Kasumi-1 (cell line): ENCODE measurements at places on chromosomes 6 and 20.

- DNase-seq: no peak
Observed at GRCh38 chr6:10886691-10887502, at the start of gene SYCP2L. Gene SYCP2L, plus strand, starts transcription at chr6:10887052. Its CDS starts 75 bp downstream, at chr6:10887127.

DNA sequence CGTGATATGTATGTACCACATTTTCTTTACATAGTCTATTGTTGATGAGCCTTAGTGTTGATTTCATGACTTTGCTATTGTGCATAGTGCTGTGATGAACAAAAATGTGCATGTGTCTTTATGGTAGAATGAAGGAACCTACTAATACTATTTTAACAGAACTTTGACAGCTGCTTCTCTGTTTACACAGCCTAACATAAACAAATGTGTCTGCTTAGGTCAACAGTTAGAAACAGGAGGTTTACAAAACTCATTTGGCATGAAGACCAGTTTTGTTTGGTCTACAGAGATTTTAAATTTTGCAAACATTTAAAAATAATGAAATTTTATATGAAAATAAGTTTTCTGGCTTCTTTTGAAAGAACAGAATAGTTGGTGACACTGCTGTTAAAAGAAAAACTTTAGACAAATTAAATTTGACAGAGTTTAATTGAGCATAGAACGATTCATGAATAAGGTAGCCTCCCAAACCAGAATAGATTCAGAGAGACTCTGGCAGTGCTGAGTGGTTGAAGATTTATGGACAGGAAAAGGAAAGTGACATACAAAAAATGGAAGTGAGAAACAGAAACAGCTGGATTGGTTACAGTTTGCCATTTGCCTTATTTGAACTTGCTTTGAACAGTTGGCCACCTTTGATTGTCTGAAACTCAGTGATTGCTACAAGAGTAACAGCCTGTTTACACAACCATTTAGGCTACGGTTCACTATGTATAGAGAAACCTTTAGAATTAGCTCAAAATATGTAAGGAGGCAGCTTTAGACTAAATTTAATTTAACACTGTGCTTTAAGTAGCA is 715.8 kb upstream of the HS3ST5 start:
- no peak for DNase-seq

- no peak for DNase-seq
Observed at GRCh38 chr6:37689381-37689780, 8.3 kb downstream of the MDGA1 start.

GRCh38 chr20:23918101-23918862 is 38.7 kb upstream of the CST5 start:
- no peak for DNase-seq

GRCh38 chr6:13709689-13710551 is 1.7 kb downstream of the RANBP9 start:
- DNase-seq: peak; percentile 50

DNA sequence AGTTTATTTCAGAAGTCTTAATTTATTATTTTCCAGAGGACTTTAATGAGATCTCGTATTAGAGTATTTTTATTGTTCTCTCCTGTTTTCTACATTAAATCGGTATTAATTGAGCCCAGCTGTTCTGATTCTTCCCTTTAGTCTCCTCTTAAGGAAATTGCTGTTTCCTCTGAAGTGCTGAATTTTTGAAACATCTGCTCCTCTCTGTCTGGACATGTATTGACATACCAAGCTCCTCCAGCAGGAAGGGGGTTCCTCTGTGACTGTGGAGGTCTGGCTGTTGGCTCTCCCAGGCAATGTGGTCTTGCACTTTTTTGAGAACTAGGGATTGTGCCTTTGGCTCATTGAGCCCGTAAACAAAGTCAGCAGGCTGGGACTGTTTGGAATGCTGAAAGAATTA is 74.9 kb downstream of the MAP3K4 start:
- DNase-seq: peak; percentile 24

GRCh38 chr6:18053555-18054445 is 66.4 kb upstream of the KIF13A start:
- no peak for DNase-seq

DNA sequence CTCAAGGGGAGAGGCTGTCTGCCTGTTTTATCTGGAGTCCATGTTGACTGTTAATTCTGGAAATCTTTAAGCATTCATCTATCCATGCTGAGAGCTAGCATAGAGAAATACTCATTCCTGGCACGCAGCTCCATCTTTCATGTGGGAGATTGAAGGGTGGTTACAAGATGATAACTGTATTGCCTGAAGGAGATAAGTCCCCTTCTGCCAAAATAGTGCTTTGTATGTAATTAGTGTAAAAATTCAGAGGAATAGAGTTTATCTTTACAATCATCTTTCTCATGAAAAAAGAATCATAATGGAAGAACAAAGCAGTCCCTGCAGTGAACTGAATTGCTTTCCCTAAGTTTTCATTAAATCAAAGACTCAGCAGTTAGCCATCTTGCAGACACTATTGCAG is 256.5 kb downstream of the SLC35F1 start:
- DNase-seq: no peak

GRCh38 chr6:44065443-44066140 is 61.7 kb downstream of the MRPL14 start:
- no peak for DNase-seq

GRCh38 chr6:88975369-88975768 is 12.0 kb upstream of the RNGTT start:
- DNase-seq: no peak

- DNase-seq: no peak
Observed at GRCh38 chr20:49775229-49775693, 37.4 kb upstream of the SLC9A8 start.

DNA sequence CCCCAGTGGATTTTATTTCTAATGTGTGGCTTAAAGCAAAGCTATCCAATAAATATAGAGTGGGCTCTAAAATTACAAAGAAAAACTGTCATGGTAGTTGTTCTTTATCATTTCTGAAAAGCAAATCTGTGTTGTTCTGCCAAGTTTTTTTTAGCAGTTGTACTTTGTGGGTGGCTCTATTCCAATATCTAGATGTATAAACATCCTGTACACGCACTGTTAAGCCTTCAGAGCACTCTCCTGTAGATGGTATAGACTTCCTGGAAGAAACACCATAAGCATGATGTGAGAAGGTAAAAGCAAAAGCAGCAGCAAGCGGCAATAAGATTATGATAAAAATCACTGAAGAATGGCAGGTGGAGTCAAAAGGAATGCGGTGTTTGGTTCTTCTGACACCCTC is 21.5 kb upstream of the TMEM30A start:
- DNase-seq: no peak

- DNase-seq: peak; percentile 53
Observed at GRCh38 chr6:142692942-142693341, 252.0 kb downstream of the HIVEP2 start.

GRCh38 chr6:11021714-11022113 is 22.4 kb downstream of the ELOVL2 start:
- DNase-seq: no peak

- no peak for DNase-seq
Observed at GRCh38 chr6:27512525-27512924, 39.6 kb upstream of the ZNF184 start.

DNA sequence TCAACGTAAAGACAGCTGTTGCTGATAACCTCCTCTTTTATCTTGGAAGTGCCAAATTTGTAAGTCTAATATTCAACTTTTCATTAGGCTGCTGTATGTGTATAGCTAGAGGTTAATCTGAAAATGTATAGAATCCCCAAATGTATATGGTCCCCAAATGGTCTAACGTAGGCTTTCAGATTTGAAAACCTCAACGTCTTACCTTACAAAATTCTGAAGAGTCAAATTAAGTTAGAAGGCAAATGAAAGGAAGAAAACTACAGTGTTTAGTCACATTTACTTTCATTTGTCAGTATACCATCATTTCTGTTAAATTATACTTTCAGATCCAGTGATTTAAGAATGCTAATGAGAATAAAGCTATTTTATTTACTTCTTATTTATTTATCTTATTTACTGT is 256.9 kb downstream of the ARHGAP18 start:
- DNase-seq: no peak

DNA sequence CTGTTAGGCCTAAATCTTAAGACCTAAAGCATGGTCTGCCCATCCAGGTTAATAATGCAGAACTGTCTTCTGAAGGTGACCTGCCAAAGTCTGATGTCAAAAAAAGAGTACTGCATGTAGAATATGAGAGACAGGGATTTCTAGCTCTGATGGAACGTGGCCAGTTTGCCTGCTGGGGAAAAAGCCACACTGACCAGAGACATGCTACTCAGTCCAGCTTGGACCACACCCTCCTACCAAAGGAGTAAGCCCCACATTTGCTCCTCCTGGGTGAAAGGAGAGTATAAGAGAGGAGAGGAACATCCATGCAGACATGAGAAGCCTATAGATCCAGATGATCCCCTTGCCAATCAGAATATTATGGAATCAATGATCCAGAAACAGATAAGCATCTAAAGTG is 229.9 kb upstream of the RUNX2 start:
- DNase-seq: no peak

DNA sequence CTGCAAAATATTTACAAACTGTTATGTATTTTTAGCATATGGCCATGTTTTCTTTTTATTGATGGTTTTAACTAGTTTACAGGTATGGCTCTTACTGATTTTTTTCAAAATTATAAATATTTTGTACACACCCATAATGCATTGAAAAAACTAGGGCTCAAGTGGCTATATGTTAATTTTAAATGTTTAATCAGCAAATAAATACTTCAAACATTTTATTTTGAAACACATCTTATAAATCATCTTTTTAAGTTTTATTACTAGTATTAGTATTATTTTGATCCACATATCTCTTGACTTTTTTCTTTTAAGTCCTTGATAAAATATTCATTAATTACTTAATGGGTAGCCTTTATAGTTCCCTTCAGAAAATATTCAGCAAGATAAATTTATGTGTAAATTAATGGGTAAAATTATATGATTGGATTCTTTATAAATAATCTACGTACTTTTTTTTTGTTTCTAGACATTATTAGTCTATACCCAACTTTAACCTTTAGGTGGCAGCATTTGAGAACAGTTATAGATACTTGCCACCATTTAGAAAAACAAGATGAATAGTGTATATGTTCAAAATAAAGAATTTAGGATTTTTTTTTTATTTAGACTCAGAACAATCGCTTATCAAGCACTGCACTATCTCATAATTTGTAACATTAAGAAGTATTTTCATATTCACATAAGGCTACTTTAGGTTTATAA is 241.9 kb downstream of the ADGRB3 start:
- DNase-seq: peak; percentile 70

DNA sequence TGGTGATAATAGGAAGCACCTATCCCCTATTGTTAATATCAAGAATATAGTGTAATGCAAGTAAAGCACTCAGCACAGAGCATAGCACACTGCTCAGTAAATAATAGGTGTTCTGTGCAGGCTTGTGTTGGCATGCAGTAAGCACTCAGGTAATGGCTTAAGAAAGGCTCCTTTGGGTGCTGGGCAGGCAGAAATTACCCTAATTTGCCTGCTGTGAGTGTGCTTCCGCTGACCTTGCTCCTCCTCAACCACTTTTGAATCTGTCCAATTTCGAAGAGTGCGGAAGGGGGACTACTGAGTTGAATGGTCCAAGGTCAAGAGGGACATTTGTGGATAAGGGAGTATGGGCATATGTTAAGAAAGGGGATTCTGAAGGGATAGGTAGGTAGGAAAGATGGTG is 15.4 kb downstream of the SRSF3 start:
- DNase-seq: no peak

DNA sequence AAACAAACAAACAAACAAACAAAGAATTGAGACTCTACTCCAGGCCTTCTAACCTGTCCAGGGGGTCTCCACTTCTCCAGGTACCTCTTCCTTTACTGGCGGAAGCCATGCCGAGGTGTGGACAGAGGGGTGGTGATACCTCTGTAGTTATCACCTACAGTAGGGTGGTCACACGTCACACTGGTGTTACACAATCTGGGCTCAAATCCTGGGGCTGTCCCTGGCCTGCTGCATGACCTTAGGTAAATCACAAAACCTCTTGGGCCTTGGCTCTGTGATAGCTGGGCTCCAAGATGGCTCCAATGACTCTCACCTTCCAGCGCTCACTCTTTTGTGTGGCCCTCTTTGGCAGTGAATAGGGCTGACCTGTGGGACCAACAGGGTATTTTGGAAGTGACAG is 76.8 kb upstream of the ZNFX1 start:
- no peak for DNase-seq

DNA sequence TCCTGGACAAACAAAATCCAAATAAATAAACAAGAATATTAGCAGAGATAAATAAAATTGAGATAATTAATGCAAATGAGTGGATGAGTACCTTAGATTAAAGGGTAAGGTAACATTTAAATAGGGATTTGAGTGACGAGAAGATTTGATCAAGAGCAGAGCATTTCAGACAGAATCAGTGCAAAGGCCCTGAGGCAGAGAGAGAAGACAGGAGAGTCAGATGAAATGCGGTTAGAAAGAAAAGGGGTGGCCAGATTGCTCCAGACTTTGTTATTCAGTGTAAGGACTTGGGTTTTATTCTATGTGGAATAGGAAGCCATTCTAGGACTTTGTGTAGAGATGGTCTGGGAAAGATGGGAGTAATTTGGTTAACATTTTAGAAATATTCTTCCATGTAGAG is 10.0 kb downstream of the RNF182 start:
- no peak for DNase-seq

DNA sequence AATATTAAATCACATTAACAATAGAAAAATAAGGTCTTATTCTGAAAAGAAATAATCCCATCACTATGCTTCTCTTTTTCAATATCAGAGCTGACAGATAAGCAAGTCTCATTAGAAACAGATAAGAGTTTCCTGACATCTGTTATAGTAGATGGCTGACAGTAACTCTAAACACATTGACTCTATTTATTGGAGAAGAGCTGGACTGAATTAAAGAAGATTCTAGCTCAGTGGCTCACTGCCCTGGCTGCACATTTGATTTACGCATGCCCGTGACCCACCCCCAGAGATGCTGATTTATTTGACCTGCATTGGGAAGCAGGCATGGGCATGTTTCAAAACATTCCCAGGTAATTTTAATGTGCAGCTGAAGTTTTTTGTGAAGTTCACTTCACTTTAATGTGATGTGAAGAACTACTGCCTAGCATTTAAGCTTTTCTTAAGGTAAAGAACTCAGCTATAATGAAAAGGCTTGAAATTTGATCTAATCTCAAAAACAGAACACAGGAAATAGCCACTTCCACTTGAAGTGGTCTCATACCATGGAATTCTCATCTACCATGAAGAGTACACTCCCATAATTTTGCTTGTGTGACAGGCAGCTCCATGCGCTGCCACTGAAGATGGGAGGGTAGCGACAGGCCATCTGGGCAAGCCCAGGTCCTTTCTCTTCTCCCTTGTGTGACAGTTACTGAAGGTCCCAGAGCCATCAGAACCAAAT is 162.3 kb downstream of the TPBG start:
- no peak for DNase-seq

DNA sequence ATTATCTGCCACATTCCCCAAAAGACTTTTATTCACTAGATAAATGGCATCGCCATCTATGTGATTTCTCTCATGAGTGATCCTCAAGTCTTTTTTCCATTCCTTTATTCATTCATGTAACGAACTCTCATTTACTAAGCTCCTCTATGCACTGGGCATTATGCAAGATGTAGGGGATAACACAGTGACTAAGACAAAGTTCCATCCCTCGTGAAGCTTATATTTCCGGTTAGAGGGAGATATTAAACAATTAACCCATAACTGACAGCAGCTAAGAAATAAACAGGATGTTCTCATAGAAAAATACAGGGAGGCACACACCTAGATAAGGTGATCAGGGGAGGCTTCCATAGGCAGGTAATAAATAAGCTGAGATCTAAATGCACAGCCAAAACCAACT is 17.2 kb upstream of the PREX1 start:
- no peak for DNase-seq

GRCh38 chr6:157629220-157629619 is 193.8 kb upstream of the SNX9 start:
- DNase-seq: peak; percentile 52
